Right ventricle myocardium superior (tissue), 1 donor: ENCODE measurements at places on chromosomes 6 and 20.

GRCh38 chr6:137001977-137002302, 42.8 kb downstream of the IL20RA start:
- DNase-seq, result no peak

- DNase-seq, result no peak
These were observed 72.4 kb upstream of the TBC1D7 start for GRCh38 chr6:13400772-13401171.

GRCh38 chr6:19752746-19753145, 84.4 kb upstream of the ID4 start:
- DNase-seq, result no peak

DNA sequence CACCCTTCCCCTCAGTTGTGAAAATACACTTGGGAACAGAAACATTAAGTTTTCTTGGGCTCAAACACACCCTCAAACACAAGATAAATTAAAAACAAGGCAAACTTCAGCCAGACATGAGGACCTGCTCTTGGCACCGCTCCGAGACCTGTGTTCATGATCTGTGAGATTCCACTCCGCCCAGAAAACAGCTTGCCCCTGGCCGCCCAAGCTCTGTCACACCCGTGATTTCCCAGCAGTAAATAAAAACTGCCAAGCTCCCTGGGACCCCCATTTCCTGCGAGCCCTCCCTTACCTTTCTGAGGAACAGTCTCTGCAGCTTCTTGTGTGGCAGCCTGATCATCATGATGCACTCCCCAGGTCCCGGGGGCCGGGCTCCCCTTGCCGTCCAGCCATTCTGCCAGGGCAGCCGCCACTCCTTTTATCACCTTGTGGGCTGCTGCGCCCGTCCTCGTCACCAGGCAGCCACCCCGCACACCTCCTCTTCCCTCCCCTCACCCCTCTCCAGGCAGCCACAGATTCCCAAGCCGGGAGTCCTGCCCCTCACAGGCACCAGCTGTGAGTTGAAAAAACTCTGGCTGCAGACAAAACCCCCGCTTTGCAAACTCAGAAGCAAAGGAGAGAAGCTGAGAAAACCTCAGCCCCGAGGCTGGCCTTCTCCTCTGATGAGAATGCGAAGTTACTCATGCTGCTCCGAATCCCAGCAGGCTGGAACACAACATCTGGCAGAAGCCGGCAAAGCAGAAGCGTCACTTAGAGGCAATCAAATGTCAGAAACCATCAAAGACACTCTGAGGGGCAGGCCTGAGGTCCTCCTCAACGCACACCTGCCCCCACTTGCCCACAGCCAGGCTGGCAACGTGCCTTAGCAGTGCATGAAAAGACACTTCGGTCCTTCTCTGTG, 130.4 kb upstream of the RPS6KA2 start:
- DNase-seq, result no peak
